Memory B cell (primary cell): ENCODE measurements at places on chromosomes 7 and 10.

DNA sequence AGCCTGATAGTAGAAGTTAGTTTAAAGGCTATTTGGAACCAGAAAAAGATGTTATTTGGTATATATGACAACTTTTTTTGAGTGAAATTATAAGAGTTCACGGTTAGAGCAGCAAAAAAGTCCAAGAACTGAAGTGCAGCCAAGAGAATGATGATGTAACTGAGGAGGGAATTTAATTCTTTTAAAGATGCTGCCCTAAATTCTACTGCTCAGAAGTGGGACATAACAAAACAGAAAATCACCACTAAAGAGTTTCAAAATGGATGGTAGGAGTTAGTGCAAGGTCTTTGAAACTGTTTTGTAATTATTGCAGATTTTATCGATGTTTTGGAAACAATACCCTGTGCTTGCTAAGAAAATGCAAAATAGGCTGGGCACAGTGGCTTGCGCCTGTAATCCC, 6.5 kb downstream of the SAMD8 start:
- DNase-seq: no peak

- no peak for DNase-seq
Observed at GRCh38 chr7:142774826-142775225, 4.1 kb downstream of the PRSS2 start.

DNA sequence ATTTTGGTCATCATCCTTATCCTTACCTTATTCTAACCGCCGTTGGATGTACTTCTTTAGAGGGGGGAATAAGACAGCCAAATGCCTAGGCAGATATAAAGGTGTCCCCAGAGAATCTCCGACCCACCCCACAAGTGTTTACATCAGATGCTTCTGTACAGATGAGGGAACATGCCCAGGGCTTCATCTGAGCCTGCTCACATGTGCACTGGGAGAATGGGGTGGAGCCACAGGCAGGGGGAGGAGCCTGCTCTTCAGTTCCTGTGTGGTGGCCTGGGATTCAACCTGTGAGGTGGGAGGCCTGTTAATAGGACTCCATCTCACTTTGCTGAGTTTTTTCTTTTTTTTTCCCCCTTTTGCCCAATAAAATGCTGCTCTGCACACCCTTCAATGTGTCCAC, 27.6 kb upstream of the OPTN start:
- DNase-seq: no peak

- peak; percentile 64 for DNase-seq
Observed at GRCh38 chr10:101062232-101063049, 652 bp downstream of the KAZALD1 start.

DNA sequence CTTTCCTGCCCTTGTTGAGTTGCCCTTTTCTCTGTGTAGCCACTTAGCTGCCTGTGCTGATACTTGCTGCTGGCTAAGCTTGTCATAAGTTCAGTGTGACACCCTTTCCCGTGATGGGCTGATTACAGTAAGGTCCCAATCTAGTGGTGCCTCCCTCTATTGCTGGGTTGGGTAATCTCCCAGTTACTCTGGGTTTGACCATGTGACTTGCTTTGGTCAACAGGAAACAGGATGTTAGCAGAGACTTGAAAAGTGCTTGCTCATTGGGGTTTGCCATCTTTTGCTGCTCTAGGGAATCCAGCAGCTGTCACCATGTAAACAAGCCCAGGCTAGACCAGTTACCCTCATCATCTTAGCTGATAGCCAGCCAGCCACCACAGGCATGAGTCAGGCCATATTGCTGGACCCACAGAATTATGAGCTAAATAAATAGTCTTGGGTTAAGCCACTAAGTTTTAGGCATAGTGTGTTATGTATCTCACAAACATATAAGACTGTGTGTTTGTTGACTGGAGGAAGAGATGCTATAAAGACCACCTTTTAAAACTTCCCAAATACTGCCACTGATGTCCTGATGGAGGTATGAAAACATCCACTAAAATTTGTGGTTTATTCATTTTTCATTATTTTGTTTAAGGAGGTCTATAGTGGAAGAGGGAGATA, 4.0 kb upstream of the LEP start:
- DNase-seq: no peak
